ENCODE measurements at places on chromosomes 3 and 15. TPM values are rescaled to one million over a fixed set of nuclear protein-coding genes. Genes with fewer than 3 reads are reported as not detected.

GRCh38 chr15:70714565-70714964, 48.8 kb downstream of the UACA start:
- DNase-seq = no peak
- H3K27ac ChIP-seq = no peak overlapping the region
- no peak overlapping the region for H3K4me3 ChIP-seq

- no peak overlapping the region for H3K4me3 ChIP-seq
- peaks cover 28% of the 10 kb centered on the region for H3K4me1 ChIP-seq
- H3K36me3 ChIP-seq = peaks cover 3% of the 10 kb centered on the region
- H3K27ac ChIP-seq = peak overlapping the region; percentile 92
- no peaks in the 10 kb centered on the region for H3K27me3 ChIP-seq
These were observed 191.1 kb downstream of the GREM1 start for GRCh38 chr15:32908872-32909271.

DNA sequence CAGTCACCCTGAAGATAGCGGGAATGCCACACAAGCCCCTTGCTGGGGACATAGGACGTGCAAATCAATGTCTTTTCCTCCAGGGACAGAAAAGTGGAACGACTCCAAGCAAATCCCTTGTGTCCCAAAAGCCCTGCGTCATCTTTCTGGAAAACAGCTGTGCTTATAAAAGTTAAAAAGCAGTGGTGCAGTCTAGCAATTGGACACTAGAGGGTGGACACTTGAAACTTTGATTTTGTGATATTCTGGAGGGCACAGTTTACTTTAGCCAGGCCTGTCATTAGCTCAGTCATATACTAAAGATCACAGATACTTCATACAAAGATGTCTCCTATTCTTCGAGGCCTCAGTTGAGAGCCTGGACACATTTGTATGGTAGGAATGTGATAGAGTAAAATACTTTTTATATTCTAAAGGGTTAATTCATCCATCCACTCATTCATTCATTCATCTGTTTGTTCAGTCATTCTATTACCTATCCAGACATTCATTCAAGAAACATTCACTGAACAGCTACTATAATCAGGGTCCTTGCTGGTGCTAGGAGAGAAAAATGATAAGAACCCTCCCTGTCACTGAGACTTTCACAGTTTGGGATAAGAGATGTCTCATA, 63.8 kb upstream of the ANKRD34C start:
- H3K36me3 ChIP-seq = no peaks in the 10 kb centered on the region
- peak; percentile 17 for DNase-seq
- no peak overlapping the region for H3K27ac ChIP-seq
- H3K27me3 ChIP-seq = no peaks in the 10 kb centered on the region
- H3K4me3 ChIP-seq = no peak overlapping the region

GRCh38 chr3:87287011-87287410, 10.6 kb upstream of the POU1F1 start:
- H3K4me3 ChIP-seq = no peak overlapping the region
- DNase-seq = peak; percentile 53
- no peak overlapping the region for H3K27ac ChIP-seq
- no peaks in the 10 kb centered on the region for H3K4me1 ChIP-seq
- no peaks in the 10 kb centered on the region for H3K27me3 ChIP-seq

DNA sequence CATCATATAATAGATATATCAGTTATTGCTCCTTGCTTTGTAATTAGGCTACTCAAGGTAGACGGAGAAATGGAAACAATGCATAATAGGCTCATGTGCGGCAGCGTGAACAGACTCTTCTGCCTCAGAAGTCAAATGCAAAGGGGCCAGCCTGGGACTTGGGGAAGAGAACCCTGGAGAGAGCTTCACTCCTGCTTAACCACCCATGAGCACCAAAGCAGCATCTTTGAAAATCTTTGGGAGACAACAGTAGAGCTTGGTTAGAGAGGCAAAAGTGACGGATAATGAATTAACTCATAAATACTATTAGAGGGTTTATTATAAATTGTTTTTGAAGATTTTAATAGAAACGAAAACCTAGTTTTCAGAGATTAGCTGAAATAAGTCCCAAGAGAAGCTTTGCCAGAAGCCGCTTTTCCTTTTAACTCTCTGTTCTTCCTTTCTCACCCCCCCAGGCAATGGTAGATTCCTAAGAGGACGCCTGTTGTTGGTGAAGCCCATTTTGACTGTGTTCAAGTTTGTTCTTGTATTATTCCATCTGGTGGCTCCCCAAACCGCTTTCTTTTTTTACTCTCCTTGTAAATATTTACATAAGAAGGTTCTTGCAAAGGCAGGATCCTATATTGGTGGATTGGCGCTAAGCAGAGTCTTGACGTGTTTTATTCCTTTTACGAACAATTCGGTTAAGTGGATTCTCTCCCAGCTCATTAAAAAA, 196.0 kb upstream of the TPRG1 start:
- H3K4me3 ChIP-seq = no peak overlapping the region
- H3K4me1 ChIP-seq = peaks cover 14% of the 10 kb centered on the region
- no peaks in the 10 kb centered on the region for H3K36me3 ChIP-seq
- H3K27ac ChIP-seq = no peak overlapping the region
- H3K27me3 ChIP-seq = peaks cover 11% of the 10 kb centered on the region

GRCh38 chr15:60797444-60798040, 318.6 kb upstream of the ICE2 start:
- H3K36me3 ChIP-seq = no peaks in the 10 kb centered on the region
- H3K27ac ChIP-seq = no peak overlapping the region
- peaks cover 8% of the 10 kb centered on the region for H3K4me1 ChIP-seq
- DNase-seq = no peak
- no peak overlapping the region for H3K4me3 ChIP-seq

DNA sequence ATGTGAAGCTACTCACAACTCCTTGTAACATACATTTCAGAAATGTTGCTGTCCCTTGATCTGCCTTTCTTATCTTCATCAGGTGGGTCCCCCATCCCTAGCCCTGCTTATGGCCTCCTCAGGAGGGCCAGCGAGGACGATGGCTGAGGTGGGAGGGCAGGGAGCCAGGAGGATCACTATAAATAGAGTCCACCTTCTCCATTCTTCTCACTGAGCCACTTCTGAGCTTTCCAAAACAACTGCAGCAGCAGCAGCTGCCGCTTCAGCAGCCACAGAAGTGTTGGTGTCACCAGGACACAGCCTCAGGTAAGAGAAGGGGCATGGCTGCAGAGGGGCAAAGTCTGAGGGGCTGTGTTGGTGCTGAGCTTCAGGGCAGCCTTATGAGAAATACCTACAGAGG, 53.5 kb downstream of the ANAPC13 start:
- DNase-seq = no peak
- no peaks in the 10 kb centered on the region for H3K36me3 ChIP-seq
- H3K27ac ChIP-seq = no peak overlapping the region
- no peak overlapping the region for H3K4me3 ChIP-seq
- peaks cover 14% of the 10 kb centered on the region for H3K4me1 ChIP-seq
- no peaks in the 10 kb centered on the region for H3K27me3 ChIP-seq

GRCh38 chr3:182235504-182235903, 523.8 kb downstream of the SOX2 start:
- H3K4me1 ChIP-seq = no peaks in the 10 kb centered on the region
- no peak overlapping the region for H3K27ac ChIP-seq
- H3K36me3 ChIP-seq = no peaks in the 10 kb centered on the region
- H3K4me3 ChIP-seq = no peak overlapping the region
- H3K27me3 ChIP-seq = no peaks in the 10 kb centered on the region

GRCh38 chr3:120559242-120560061, 36.7 kb upstream of the NDUFB4 start:
- peak overlapping the region; percentile 36 for H3K4me3 ChIP-seq
- H3K36me3 ChIP-seq = no peaks in the 10 kb centered on the region
- H3K4me1 ChIP-seq = peaks cover 6% of the 10 kb centered on the region
- H3K27ac ChIP-seq = peak overlapping the region; percentile 63

DNA sequence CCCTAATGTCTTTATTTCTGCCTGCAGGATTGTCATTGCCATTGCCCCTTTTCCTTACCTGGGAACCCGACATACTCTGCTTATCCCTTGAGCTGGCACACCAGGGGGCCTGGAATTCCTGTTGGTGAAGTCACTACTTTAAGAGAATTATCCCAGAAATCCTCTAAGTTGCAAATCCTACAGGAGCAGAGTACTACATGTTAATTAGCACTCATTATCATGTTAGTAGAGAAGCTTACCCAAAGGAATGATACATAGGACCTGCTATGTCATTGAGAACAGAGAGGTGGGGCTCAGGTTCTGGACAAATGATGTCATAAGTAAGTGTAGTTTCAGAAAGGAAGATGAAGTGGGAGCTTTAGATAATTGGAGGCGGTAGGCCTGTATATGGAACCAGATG, 27.4 kb downstream of the SCG5 start:
- no peak for DNase-seq
- H3K27me3 ChIP-seq = no peaks in the 10 kb centered on the region
- H3K4me3 ChIP-seq = no peak overlapping the region
- H3K4me1 ChIP-seq = peaks cover 13% of the 10 kb centered on the region
- H3K36me3 ChIP-seq = no peaks in the 10 kb centered on the region
- no peak overlapping the region for H3K27ac ChIP-seq

DNA sequence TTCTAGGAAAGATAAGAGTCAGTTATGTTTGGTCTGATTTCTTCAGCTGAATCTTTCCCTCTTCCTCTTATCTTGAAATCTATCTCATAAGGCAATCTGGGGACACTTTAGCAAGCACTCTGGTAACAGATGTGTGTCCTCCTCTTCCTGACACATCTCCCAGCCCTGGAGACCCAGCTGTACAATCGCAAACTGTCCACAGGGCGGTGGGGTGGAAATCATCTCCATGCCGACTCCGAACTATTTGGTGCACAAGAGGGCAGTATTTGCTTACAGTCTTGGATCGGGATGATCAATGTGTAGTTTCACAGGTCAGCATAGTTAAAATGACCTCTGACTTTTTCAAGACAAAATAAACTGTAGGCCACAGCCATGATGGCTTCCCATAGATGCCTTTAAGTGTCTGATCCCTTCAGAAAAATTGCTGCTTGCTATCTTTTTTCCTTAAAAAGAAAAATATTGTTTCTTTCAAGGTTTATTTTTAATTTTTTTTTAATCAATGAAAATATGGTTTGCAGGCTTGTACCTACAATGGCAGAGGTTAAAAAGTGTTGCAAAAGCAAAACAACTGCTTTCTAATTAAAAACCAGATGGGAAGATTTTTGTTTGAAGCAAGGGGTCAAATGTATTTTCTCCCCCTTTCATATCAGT, 17.7 kb downstream of the EEFSEC start:
- H3K36me3 ChIP-seq = no peaks in the 10 kb centered on the region
- no peak overlapping the region for H3K4me3 ChIP-seq
- no peaks in the 10 kb centered on the region for H3K27me3 ChIP-seq
- peaks cover 2% of the 10 kb centered on the region for H3K4me1 ChIP-seq
- DNase-seq = peak; percentile 83

DNA sequence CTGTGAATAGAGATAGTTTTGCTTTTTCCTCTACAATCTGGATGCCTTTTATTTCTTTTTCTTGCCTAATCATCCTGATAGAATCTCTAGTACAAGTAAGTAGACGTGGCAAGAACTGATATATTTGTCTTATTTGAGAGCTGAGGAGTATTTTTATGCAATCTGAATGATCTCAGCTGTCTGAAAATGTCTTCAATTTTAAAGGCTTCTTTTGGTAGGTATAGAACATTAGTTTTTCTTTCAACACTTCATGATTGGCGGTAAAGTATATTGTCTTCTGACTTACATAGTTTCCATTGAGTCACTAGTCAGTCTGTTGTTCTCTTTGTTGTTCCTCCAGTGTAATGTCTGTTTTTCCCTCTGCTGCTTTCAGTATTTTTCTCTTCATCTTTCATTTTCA, 31.3 kb downstream of the MGA start:
- H3K36me3 ChIP-seq = no peaks in the 10 kb centered on the region
- peaks cover 5% of the 10 kb centered on the region for H3K4me1 ChIP-seq
- no peak overlapping the region for H3K4me3 ChIP-seq
- no peak for DNase-seq
- H3K27me3 ChIP-seq = no peaks in the 10 kb centered on the region
- no peak overlapping the region for H3K27ac ChIP-seq

DNA sequence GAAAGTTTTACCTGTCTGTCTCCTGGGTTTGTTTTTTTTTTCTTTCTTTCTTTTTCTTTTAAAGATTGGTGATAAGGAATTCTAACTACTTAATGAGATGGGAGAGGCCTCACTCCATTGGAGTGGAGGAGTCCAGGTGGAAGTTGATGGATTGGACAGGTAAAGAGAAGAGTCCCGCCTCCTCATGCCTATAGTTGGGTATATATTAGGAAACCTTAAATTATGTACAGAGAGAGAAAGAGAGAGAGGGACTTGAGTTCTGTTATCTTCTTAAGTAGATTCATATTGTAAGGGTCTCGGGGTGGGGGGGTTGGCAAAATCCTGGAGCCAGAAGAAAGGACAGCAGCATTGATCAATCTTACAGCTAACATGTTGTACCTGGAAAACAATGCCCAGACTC, 158.2 kb downstream of the TP63 start:
- no peak overlapping the region for H3K4me3 ChIP-seq
- H3K27me3 ChIP-seq = peaks cover 3% of the 10 kb centered on the region
- H3K36me3 ChIP-seq = no peaks in the 10 kb centered on the region

- H3K36me3 ChIP-seq = 0 out of 2 replicates have a peak, but pooled peaks cover 2% of the 10 kb centered on the region
- peaks cover 21% of the 10 kb centered on the region for H3K4me1 ChIP-seq
- DNase-seq = peak; percentile 49
These were observed 83.6 kb downstream of the NCEH1 start for GRCh38 chr3:172627057-172627809.

DNA sequence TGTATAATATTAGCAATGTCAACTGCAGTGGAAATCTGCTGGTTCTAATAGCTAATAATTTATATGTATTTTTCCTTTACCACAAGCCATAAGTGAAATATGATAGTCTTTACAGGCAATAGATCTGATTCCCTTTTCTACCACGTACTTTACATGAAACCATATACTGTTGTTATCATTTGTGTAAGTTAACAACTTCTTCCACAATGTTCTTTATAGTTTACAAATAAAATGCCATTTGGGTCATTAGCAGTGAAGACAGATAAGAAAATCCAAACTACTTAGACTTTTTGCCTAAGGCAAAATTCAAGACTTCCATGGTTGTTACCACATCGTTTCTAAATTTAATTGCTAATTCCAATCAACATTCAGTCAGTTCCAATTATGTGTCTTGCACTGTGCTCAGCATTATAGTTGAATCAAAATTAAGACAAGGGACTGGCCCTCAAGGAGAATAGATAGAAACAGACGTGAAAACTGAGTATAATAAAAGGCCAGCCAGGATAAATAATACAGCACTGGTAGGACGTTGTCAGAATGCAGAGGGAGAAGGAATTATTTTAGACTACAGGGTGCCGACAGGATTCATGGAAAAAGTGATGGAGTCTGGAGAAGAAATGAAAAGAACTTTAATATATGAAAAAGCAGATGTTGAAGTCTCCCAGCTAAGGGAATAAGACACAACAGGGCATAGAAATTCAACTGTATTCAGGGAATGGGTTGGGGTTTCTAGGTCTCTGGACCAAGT, 249.8 kb downstream of the ALCAM start:
- DNase-seq = no peak
- no peak overlapping the region for H3K4me3 ChIP-seq

- no peak for DNase-seq
- H3K4me3 ChIP-seq = no peak overlapping the region
- H3K36me3 ChIP-seq = no peaks in the 10 kb centered on the region
- no peaks in the 10 kb centered on the region for H3K27me3 ChIP-seq
- no peak overlapping the region for H3K27ac ChIP-seq
- no peaks in the 10 kb centered on the region for H3K4me1 ChIP-seq
These were observed 88.9 kb downstream of the ADAMTS17 start for GRCh38 chr15:100252779-100253417.

The CASR gene
- total RNA-seq = not detected

The TICRR gene
- total RNA-seq = 3.0 TPM

The HTR3D gene
- total RNA-seq = not detected

The MAP6D1 gene
- 1.9 TPM for total RNA-seq

The ISL2 gene
- 1.3 TPM for total RNA-seq

The IQCF2 gene
- total RNA-seq = not detected

The CCDC191 gene
- total RNA-seq = 0.83 TPM

The ACOX2 gene
- total RNA-seq = 17.8 TPM

The CCR9 gene
- total RNA-seq = not detected

The KNG1 gene
- not detected for total RNA-seq

The GABRG3 gene
- not detected for total RNA-seq

The SLC28A2 gene
- not detected for total RNA-seq

The CNTN4 gene
- total RNA-seq = under 0.01 TPM

The MUC20 gene
- total RNA-seq = not detected

The GPR149 gene
- not detected for total RNA-seq

Data from IMR-90 (cell line).